Suppressor macrophage (primary cell): ENCODE measurements at places on chromosomes 7 and 10.

- DNase-seq, result no peak
These were observed 33.9 kb downstream of the PTTG1IP2 start for GRCh38 chr7:90503367-90503766.

DNA sequence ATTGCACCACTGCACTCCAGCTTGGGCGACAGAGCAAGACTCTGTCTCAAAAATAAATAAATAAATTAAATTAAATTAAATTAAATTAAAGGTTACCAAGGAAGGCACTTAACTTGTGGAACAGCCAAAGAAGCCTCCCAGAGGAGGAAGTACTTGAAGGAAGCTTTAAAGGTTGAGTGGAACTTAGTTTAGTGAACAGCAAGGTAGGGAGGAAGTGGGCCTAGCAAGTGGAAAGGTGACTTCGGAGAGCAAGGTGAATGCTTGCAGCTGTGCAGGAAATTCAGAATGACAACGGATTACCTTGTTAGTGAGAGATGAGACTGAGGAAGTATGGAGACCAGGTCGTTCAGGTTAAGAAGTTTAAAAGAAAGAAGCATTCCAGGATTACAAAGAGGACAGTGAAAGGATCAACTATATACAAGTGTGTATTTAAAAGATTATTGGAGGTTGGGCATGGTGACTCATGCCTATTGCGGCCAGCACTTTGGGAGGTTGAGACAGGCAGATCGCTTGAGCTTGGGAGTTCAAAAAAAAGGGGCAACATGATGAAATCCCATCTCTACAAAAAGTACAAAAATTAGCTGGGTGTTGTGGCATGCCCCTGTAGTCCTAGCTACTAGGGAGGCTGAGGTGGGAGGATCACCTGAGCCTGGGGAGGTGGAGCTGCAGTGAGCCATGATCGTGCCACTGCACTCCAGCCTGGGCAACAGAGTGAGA, 12.8 kb upstream of the RPEL1 start:
- no peak for DNase-seq

- DNase-seq, result no peak
These were observed 84.0 kb downstream of the KAT6B start for GRCh38 chr10:74910241-74910975.

GRCh38 chr10:122164023-122164601, 107.0 kb upstream of the BTBD16 start:
- no peak for DNase-seq

DNA sequence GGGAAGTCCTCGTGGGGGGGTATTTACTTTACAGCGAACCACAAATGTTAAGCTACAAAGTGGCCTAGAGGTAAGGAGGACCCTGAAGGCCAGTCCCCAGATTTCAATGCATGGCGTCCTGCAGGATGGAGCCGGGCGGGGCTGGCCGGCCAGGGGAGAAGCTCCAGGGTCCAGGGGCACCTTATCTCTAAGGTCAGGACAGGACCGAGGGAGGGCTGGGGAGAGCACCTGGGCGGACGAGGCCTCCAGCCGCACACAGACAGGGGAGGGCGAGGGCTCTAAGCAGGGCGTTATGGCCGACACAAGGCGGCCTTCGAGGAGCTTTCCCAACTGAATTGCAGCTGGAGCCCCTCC, 96.4 kb upstream of the DIP2C start:
- no peak for DNase-seq

DNA sequence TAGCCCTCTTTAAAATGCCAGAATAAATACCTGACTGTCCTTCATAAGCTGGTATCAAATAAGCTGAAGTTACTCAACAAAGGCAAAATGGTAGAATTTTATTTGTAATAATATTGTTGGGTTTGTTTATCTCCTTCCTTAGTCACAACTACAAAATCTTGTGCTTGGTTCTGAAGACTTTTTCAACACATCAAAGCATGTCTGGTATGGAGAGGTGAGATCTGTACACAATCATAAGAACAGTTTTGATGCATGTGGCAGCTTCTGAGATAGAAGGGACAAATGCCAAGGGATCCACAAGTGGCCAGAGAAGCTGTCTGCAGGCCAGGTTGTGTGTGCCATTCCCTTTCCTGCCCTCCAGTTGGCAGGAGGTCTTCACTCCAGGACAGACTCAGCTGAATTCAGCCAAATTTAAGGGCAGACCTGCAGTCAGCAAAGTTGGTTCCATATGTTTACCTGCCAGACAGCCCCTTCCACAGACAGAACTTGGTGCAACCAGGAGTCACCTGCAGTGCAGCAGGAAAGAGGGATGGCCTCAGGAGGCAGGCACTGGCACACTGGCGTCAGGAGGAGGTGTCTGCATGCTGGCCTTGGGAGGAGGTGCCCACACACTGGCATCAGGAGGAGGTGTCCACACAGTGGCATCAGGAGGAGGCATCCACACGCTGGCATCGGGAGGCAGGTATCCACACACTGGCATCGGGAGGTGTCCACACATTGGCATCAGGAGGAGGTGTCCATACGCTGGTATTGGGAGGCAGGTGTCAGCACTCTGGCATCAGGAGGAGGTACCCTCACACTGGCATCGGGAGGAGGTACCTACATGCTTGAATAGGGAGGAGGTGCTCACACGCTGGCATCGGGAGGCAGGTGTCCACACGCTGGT, 93.1 kb upstream of the IKZF1 start:
- DNase-seq, result no peak

GRCh38 chr7:80960244-80960795, 41.5 kb upstream of the SEMA3C start:
- no peak for DNase-seq

- DNase-seq, result no peak
These were observed 26.6 kb downstream of the GIMAP8 start for GRCh38 chr7:150476819-150477631.

DNA sequence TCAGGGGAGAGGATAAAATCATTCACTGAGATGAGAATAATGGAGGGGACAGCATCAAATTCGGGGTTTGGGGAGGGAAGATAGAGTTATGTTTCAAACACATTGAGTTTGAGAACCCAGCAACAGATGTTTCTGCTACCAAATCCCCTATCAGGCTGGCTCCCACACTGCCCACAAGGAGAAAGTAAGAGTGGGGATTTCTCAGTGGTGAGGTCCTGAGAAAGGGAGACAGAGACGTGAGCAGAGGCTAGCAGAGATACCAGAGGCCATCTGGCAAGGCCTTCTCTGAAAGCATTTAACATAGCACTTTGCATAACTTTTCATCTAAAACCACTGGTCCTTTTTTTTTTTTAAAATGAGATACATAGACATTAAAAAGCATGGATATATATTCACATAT, 7.8 kb upstream of the SLF2 start:
- no peak for DNase-seq

- no peak for DNase-seq
These were observed 394.0 kb upstream of the FZD8 start for GRCh38 chr10:36036137-36036536.

GRCh38 chr10:103679096-103679790, 176.1 kb downstream of the SH3PXD2A start:
- DNase-seq, result peak; percentile 50

- no peak for DNase-seq
These were observed 34.5 kb upstream of the SFTPD start for GRCh38 chr10:79983286-79983909.

DNA sequence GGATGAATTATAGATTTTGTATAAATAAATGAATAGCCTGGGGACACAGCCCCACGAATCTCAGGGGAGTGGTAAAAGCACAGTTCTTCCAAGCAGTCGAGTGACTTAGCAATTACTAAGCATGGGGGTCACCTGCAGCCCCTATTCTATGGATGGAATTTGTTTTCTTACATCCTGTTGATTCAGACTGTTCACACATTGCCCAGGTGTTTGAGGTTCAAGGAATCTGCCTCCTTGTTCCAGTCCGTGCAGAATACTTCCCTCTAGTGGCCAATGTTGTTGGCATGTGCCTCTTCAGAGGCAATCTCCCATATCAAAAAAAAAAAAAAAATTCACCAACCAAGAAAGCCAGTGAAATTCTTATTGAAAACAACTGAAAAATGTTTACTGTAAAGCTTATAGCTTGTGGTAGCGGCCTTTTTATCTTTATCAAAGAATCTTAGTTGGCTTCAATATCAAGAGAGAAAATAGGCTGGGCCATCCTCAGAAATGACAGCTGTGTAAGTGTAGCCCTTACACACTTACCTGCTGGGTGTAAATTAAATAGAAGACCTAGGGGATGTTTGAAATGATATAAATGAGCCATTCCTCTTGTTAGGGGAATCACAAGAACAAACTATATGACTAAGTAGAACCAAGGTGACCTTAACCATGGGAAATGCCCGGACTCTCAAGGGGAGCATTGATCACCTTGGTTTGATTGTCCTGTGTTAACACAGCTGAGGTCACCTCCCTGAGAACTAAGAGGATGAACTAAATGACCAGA, 7.8 kb downstream of the LIPM start:
- peak; percentile 75 for DNase-seq

DNA sequence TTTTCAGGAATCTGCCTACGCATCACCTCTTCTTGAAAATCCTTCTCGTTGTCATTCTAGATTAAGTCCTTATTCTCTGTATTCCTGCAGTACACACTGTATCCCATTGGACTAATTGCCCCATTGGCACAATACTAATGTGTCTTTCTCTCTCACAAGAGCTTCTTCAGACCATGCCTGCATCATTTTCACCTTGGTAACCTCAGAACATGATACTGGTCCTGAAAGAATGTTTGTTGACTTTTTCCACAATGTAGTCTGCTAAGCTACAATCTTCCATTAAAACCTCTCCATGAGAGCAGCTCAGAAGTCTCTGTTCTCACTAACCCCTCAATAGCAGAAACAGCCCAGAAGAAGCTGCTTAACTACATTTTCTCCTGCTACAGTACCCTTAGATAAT, 270.7 kb downstream of the PCDH15 start:
- no peak for DNase-seq

DNA sequence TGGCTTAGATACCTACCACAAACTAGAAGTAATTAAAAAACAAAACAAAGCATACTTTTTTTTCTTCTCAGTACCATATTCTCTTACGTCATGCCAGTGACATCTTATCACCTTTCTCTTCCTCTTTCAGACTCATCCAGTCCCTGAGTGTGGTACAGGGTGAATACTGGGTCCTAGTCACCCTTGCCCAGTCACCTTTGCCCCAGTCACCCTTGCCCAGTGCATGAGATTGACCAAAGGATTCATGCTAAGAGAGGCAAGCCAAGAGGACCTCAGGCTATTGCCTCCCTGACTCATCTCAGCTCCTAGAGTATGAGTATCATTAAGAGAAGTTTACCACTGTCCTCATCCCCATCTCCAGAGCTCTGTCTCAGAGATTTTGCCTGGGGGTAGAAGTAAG, 10.0 kb upstream of the TSPAN12 start:
- peak; percentile 14 for DNase-seq

DNA sequence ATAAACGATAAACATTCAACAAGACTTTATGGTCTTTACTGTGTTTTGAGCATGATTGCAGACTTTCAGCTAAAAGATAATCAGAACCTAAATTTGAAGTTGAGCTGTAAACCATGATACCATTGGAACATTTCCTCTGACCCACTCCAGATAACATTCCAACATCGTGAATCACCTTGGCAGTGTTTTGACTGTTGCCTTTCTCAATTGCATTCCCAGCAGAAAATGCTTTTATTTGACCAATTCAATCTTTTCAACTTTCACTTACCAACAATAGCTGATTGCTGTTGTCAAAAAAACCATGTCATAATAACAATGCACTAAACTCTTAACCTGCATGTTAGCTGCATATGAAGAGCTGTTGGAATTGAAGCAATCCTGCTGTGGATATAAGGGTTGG, 165.5 kb downstream of the MDFIC start:
- no peak for DNase-seq

GRCh38 chr7:117767951-117768350, 105.3 kb downstream of the CTTNBP2 start:
- no peak for DNase-seq

DNA sequence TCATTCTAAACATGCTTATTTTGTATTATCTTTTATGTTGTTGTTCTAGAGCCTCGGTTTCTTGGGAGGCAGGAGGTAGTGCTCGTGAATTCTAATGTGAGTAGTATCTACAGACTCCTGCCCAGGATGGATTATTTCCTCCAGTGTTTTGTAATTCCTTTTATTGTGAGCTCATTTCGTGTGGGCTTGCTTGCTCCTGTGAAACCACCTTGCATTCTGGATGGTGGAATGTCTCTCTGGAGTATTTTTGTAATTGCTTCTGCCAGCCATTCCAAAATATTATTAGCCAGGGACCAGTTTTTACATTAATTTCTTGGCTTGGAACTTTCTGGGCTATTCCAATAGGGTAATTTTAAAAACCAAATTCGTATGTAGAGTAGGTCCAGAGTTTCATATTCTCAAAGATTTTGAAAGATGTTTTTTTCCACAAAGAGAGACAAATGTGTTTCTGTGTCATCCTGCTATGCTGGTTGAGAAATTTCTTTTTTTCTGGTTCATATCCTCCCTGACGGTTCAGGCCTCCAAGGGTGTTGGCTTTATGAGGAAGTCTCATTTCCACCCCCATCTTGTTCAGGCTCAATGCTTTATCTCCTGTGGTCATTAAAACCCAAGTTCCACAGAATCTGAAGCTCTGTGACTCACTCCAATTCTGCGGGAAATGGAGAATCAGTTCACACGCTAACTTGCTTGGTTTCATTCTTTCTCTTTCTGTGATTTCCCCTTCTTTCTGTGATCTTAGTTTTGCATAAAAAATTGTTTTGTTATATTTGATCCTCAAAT, 41.7 kb upstream of the CALD1 start:
- DNase-seq, result peak; percentile 84

GRCh38 chr7:116697152-116697551, 25.2 kb downstream of the MET start:
- DNase-seq, result no peak

DNA sequence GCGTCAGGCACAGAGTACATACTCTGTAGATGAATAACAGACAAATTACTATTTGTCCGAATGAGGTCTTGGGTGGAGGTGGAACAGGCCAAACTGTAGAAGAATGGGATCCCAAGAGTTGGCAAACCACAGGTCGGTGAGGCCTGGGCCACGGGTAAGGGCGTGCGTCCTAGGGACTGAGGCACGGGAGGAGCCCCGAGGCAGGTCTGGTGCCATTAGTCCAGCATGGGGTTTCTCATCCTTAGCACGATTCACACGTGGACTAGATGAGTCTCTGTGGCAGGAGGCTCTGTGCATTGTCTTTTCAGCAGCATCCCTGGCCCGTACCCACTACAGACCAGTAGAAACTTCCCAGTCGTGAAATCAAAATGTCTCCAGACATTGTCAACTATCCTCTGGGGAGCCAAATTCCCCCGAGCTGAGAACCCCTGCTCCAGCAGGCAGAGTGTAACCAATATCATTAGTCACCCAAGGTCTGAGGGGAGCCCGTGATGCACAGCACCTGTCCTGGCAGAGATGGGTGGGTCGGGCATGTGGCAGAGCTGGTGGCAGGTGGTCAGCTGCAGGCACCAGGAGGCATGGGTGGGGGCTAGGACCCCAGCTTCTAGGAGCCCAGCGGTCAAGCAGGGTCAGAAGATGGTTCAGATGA, 61.3 kb downstream of the COL13A1 start:
- no peak for DNase-seq

GRCh38 chr10:63977329-63977923, 456.2 kb downstream of the REEP3 start:
- DNase-seq, result peak; percentile 68
